ENCODE measurements at places on chromosomes 3 and 15.

GRCh38 chr15:92682741-92683510 is 27.4 kb upstream of the FAM174B start:
- DNase-seq: no peak

GRCh38 chr15:36933255-36933990 is 166.9 kb downstream of the MEIS2 start:
- no peak for DNase-seq

DNA sequence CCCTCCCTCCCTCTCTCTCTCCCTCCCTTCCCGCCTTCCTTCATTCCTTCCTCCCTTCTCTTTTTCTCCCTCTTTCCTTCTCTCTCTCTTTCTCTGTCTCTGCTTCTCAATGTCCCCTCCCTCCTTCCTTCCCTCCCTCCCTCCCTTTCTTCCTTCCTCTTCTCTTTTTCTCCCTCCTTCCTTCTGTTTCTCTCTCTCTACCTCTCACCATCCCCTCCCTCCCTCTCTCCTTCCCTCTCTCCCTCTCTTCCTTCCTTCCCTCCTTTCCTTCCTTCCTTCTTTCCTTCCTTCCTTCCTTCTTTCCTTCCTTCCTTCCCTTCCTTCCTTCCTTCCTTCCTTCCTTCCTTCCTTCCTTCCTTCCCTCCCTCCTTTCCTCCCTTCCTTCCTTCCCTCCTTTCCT is 504.6 kb downstream of the EPHA3 start:
- no peak for DNase-seq

GRCh38 chr3:41103200-41103599 is 96.1 kb upstream of the CTNNB1 start:
- no peak for DNase-seq

DNA sequence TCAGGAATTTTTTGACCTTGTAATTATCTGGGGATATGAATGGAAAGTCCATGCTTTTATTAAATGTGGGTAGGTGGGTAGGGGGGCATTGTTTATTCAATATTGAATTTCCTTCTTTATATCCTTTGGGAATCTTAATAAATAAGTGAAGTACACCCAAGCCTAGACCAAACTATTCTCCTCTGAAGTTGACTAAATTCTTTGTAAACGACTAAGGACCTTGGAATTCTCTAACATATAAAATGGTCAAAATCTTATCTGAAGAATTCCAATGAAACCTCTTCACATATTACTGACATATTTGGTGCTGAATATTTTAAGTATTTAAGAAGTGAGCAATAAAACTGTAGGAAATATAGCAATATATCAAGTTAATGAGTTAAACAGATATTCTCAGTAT is 1432.1 kb upstream of the GBE1 start:
- DNase-seq: no peak

DNA sequence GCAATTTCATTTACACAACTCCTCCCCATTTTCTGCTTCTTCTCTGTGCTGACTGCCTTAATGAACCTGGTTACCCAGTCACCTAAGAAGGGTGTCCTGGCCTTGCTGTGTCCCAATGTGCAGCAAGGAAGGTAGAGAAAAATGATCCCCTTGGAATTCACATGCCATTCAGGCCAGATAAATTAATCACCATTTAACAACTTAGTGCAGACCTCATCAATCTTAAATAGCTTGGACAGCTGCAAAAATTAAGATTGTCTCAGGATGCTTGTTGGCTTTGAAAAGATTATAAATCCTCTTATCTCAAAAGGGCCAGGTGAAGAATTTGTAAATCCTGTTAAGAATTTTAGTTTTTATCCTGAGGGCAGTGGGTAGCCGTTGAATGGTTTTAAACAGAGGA is 9.7 kb upstream of the CDV3 start:
- no peak for DNase-seq

GRCh38 chr15:73244333-73244732 is 124.4 kb downstream of the HCN4 start:
- no peak for DNase-seq

- peak; percentile 99 for DNase-seq
Measured at GRCh38 chr3:101676765-101677435, at the start of gene ZBTB11. TSS of gene ZBTB11 (minus strand) at chr3:101677132. CDS start at chr3:101676914, 218 bp downstream.

All from T-cell (primary cell).